Hematopoietic multipotent progenitor cell (in vitro differentiated cells): ENCODE measurements at places on chromosomes 16 and 17.

DNA sequence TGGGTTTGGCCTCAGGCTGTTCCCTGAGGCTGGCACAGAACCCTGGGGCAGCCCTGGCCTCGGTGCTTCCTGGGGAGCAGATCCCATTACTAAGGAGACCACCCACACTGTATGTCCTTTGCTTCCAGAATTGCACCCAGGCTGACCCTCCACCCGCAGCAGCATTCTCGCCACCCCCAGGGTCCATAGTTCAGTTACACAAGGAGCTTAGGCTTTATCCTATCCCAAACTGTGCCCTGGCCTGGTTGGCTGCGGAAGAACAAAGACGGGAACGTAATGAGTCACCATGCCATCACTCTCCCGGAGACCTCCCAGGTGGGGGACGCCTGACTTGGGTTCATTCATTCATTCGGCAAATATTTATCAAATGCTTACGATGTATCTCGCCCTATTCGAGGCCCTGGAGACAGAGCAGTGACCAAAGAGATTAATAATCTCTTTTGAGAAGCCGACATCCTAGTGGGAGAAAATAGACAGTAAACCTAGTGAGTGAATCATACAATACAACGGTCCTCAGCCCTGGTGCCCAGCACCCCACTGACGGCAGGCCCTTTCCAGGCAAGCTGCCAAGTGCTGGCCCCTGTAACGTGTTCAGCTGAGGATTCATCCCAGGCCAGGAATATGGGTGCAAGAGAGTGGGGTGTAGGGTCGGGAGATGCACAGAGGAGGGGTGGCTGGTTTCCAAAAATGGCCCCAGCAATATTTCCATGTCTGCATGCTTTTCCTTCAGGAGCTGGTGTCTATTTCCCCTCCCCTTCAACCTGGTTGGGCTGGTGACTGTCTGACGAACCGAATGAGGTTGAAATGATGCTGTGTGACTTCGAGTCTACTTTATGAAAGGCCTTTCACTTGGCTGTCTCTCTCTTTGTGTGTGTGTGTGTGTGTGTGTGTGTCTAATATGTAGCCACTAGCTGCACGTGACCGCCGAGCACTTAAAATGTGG lies 134.2 kb downstream of the MGAT5B start:
- no peak for DNase-seq

DNA sequence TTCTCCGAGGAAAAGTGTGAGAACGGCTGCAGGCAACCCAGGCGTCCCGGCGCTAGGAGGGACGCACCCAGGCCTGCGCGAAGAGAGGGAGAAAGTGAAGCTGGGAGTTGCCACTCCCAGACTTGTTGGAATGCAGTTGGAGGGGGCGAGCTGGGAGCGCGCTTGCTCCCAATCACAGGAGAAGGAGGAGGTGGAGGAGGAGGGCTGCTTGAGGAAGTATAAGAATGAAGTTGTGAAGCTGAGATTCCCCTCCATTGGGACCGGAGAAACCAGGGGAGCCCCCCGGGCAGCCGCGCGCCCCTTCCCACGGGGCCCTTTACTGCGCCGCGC lies at the start of gene ERBB2:
TSS of gene ERBB2 (plus strand) at position 247 of the 330 bp plus-strand sequence. CDS start 175 bp downstream, outside the sequence.
- DNase-seq: no peak

DNA sequence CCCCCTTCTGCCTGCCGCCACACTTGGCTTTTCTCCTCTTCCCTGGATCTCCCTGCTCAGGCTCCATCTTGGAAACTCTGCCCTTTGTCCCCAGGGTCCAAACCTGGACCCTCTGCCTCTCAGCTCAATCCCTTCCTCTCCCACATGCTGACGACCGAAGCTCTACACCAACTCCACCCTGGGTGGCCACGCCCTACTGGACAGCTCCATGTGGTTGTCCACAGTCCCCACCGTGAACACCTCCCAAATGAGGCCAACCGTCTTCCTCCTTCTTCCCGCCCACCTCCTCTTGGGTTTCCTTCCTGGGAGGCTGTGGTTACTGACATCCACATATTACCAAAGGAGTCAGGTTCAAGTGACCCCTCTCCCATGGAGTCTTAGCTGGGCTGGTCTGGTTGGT lies 22.6 kb upstream of the MLKL start:
- no peak for DNase-seq

GRCh38 chr17:74872313-74873036 lies at the start of gene FDXR:
TSS of gene FDXR (minus strand) at chr17:74872994. CDS start at chr17:74872944, 50 bp downstream.
- no peak for DNase-seq

DNA sequence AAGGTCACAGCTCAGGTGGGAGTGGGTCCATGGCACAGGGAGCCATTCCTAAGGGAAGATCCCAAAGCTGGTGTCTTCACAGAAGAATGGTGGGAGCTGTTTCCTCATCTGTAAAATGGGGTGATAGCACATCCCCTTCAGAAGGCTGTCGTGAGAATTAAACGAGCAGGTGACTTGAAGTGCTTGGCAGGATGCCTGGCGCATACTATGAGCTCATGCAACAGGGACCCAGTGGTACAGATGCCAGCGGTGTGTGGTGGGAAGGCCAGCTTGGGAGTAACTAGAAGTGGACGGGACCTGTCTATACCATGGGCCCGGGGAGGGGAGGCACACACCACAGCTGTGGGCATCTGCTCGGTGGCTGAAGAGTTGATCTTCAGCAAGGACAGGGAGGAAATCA lies 189.3 kb upstream of the TNRC6C start:
- DNase-seq: no peak

DNA sequence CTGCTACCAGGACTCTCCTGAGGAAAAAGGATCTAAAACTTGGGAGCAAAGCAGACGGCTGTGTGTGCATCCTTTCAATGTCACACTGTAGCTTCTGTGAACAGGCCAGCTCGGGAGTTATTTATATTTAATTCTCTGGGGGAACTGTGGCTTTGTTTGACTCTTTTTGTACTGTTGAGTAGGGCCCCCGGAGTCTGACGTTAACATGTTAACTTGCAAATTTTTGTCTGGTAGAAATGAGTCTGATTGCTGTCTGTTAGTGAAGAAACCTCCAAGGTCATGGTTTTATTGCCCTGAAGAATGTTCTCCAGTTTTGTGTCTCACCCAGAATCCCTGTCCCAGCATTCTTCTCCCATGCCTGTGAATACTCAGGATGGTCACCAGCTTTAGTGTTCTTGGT lies 14.2 kb upstream of the KCNG4 start:
- no peak for DNase-seq

DNA sequence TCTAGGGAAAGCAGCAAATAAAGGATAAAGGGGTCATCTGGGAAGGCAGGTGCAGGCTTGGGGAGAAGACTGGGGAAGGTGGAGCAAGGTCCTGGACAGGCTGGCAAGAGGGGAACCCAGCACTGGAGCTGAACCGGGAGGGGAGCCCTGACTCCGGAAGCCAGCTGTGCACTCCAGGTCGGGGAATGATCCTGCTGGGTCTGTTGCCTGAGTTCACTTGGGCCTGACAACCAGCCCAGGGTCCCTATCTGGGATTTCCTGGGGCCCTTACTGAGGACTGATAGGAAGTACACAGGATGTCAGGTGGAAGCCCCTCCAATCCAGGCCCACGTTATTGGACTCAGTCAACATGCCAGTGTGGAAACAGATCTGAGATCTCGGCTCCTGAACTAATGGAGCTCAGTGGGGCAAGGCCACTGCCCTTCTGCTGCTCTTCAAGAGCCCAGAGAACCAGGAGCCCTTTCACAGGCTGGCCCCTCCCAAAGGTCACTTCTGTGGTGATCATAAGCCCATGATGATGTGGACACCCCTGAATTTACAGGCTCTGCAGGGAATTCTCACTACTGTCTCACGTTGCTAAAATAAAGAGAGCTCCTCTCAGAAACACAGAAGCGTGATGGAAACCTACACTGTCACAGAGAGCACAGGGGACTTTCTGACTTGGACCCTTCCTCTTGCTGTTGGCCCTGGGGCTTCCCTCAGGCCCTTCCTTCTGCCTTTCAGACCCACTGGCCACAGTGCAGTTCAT lies 19.9 kb upstream of the PITPNM3 start:
- DNase-seq: no peak

DNA sequence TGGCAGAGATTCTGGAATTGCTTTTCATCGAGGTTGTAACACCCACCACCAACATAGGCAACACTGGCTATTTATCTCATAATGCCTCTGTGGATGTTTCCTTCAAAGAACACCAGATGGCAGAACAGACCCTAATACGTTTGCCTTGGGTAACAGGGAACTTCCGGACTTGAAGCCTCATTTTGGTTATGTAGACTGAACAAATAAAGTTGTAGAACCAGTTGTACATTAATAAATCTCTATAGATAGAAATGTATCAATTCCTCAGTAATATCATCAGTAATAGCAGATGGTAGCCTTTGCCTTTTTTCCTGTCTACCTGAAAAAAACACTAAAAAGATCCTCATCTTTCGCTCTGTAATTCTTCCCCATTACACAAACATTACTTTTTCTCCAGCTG lies 25.9 kb upstream of the APOH start:
- peak; percentile 37 for DNase-seq

GRCh38 chr16:30063893-30064728 lies 1.4 kb upstream of the ALDOA start:
- DNase-seq: peak; percentile 72

GRCh38 chr16:48596326-48596725 lies 13.7 kb downstream of the N4BP1 start:
- DNase-seq: no peak

- peak; percentile 84 for DNase-seq
These were observed 1.5 kb downstream of the ATXN7L3 start for GRCh38 chr17:44197980-44198720.

DNA sequence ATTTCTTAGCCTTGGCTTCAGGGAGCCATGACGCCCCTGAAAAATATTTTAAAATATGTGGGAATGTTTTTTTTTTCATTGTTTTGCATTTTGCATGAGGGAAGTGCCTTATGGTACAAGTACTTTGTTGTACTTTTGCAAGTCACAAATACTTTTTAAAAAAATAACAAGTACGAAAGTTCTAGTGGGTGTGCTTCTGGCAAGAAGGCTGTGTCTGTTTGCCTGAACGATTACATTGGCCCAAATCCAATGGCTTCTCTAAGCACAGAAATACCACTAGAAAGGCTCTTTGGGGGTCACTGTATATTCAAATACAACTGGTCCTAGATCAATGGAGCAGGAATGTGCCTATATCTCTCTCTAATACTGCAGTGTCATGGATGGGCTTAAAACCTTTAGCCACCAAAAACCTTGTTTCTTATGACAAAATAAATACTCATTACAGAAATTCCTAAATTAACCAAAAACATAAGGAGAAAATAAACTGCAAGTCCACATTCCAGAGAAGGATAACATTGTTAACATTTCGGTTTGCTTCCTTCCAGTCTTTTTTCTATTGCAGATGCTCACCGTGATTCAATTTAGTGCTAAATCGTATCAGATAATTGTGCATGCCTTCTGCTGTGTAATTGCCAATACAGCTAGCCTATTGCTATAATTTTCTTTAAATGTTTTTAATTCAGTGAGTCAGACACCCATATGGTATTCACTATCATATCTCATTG lies 97.4 kb downstream of the VAT1L start:
- no peak for DNase-seq

DNA sequence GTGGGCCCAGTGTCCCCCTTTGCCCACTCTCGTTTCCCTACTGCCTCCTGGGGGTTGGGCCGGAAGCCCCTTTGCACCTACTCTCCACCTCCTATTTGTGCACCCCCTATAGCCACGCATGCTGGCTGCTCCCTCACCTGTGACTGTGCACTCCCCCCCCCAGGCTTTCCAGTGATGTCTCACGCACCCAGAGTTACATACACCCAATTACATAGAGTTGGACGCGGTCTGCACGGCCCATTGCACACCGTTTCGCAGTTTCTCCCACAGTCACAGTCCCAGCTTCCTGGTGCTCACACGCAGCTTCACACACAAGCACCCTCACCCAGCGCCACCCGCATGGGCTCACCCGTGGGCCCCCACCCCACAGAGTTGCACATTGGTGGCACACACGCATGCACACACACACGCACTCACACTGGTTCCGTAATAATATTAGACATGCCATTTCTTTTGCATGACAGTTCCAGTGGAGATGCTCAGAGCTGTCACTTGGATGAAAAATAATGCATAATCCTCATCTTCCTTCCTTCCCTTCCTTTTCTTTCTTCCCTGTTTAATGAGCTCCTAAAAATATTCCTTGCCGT lies 21.5 kb upstream of the C1QL1 start:
- no peak for DNase-seq

GRCh38 chr17:61015966-61016365 lies 338.3 kb downstream of the BCAS3 start:
- DNase-seq: no peak

DNA sequence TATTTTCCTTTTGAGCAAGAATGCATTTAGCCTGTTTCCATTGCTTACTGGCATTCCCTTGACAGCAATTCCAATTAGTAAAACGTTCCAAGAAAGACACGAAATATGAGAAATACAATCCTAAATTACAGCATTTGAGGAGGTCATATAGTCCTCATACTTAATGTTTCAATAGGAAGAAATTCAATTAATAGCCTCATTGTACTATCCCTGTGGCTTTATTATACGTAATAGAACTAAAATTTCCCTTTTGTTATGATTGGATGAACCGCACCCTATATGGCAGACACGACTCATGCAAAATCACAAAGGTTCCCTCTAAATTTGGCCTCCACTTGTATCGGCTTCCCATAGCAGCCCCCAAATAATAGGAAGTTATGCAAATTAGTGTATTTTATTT lies 291.7 kb downstream of the CEP112 start:
- no peak for DNase-seq

DNA sequence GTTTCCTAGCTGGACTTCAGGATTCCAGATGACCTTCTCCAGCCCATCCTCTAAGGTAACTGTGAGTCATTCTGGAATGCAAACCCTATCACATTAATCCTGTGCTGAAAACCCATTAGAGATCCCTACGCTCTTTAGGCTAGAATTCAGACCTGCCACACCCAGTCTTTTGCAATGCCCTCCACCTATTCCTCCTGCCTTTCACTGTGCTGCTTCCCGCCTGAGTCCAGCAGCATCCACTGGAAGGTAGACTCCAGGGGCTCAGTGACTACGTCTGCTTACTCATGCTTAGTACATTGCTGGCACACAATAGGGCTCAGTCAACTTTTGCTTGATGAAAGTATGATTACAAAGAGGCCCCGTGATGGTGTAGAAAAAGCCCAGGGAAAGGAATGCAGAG lies 121.1 kb downstream of the SPACA3 start:
- no peak for DNase-seq

GRCh38 chr16:79132701-79133100 lies 467.8 kb downstream of the MAF start:
- DNase-seq: no peak

- no peak for DNase-seq
These were observed 72.8 kb downstream of the SOCS1 start for GRCh38 chr16:11183035-11183812.

DNA sequence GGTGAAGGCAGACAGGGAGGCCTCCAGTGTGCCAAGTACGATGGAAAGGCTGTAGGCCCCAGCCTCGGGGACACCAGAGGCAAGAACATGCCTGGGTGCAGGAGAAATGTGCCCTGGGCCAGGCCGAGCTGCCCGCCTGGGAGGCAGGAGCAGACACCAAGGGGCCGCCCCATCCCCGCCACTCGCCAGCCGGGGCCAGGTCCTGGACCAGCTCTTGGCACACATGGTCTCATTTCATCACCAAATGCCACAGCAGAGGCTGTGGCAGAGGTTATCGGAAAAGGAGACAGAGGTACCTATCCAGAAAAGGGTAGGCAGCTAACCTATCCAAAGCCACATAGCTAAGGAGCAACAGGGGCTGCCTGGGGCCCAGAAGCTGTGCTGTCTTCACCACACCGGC lies 31.3 kb downstream of the PEMT start:
- no peak for DNase-seq
